ENCODE measurements at places on chromosomes 4 and X.

DNA sequence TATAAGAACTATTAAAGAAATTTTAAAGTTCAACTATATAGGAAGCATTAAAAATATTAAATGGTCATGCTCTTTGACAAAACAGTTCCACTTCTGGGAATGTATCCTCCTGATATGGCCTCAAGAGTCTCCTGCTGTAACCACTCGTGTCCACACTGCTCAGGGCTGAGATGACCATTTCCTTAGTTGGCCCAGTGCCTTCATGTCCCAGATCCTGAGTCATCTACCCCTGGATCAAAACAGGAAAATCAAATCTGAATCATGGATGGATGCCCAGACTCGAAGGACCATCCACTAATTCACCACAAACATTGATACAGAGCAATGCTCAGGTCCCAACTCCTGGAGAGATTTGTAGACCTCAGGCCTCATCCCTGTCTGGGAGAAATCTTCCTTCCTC lies 44.7 kb downstream of the GPRASP3 start:
- no peaks in the 10 kb centered on the region for H3K27me3 ChIP-seq
- no peaks in the 10 kb centered on the region for H3K36me3 ChIP-seq
- no peak for DNase-seq

- no peaks in the 10 kb centered on the region for H3K27me3 ChIP-seq
- no peak overlapping the region for H3K4me3 ChIP-seq
- no peaks in the 10 kb centered on the region for H3K36me3 ChIP-seq
- peaks cover 3% of the 10 kb centered on the region for H3K4me1 ChIP-seq
- no peak overlapping the region for H3K27ac ChIP-seq
These were observed 80.5 kb downstream of the HNRNPD start for GRCh38 chr4:82293304-82293703.

DNA sequence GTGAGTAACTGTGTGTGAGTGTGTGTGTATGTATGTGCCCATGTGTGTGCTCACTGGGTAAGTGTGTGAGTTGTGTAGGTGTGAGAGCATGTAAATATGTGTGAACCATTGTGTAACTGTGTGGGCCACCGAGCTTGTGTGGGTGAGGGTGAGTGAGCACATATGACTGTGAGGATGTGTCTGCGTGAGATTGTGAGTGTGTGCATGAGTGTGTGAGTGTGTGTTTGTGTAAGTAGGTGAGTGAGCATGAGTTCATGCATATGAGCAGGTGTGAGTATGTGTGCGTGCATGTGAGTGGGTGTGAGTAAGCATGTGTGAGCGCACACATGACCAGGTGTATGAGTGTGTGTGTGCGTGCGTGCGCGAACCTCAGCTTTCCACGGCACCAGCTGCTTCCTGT lies 1.4 kb upstream of the ATP2B3 start:
- no peak for DNase-seq
- peaks cover 34% of the 10 kb centered on the region for H3K27me3 ChIP-seq
- H3K36me3 ChIP-seq: no peaks in the 10 kb centered on the region
- H3K27ac ChIP-seq: no peak overlapping the region
- H3K4me1 ChIP-seq: no peaks in the 10 kb centered on the region

- no peak overlapping the region for H3K27ac ChIP-seq
- H3K4me1 ChIP-seq: no peaks in the 10 kb centered on the region
- DNase-seq: no peak
- H3K36me3 ChIP-seq: no peaks in the 10 kb centered on the region
- H3K4me3 ChIP-seq: no peak overlapping the region
These were observed 27.5 kb downstream of the POU3F4 start for GRCh38 chrX:83535417-83536196.

- H3K36me3 ChIP-seq: no peaks in the 10 kb centered on the region
- DNase-seq: no peak
- H3K27me3 ChIP-seq: no peaks in the 10 kb centered on the region
- H3K4me1 ChIP-seq: no peaks in the 10 kb centered on the region
These were observed 102.3 kb upstream of the GRIA3 start for GRCh38 chrX:123081776-123082175.

DNA sequence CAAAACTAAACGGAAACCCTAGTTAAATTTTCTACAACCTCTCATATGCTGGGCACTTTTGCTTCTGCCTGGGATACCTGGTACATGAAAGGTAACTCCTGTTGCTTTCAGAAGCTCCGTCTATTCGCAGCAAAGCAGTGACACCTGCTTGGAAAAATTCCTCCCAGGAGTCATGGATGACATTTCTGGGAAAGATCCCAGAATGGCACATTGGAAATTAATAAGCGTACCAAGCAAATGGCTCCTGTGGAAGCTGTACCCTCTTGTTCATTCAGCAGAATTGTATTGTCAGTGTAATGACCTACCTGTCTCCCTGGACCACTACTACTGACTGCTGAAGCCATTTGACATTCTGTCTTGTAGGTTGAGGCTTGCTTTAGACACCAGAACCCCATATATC lies 349.7 kb upstream of the NOCT start:
- H3K4me3 ChIP-seq: no peak overlapping the region
- no peak for DNase-seq
- H3K4me1 ChIP-seq: no peaks in the 10 kb centered on the region
- H3K27me3 ChIP-seq: no peaks in the 10 kb centered on the region
- H3K36me3 ChIP-seq: no peaks in the 10 kb centered on the region

DNA sequence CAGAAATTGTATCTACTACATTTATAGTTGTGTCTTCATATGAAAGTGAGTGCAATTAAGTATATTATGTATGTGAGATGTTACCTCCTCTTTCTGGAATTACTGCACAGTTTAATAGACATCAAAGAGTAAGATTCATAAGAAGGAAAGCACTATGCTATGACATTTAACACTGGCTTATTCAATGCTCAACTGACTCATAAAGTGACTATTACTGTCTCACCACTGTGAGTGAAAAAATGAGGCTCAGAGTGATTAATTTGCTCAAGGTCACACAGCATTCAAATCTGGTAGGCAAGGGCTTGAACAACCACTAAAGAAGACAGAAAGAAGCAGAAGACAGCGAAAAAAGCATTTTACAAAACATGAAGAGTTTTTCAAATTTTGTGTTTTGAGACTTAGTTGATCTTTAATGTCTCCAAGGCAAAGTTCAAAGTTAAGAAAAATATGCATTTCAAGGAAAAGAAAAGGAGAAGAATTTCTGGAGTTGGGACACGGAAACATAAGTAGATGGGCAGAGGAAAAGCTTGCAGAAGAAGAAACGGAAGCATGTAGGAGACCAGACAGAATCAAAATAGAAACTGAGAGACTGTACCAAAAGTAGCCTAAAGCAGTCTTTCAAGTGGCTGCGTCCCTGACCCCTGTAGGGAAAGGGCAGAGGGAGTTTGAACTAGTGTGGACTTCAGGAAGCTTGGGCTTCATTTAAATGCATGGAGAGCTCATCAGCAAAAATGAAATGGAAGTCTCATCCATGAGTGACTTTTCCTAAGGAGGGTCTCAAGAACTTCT lies 66.3 kb downstream of the KCNIP4 start:
- no peaks in the 10 kb centered on the region for H3K36me3 ChIP-seq
- H3K4me1 ChIP-seq: no peaks in the 10 kb centered on the region
- no peaks in the 10 kb centered on the region for H3K27me3 ChIP-seq
- no peak for DNase-seq

- H3K4me1 ChIP-seq: no peaks in the 10 kb centered on the region
- no peak overlapping the region for H3K27ac ChIP-seq
- H3K4me3 ChIP-seq: no peak overlapping the region
- H3K27me3 ChIP-seq: no peaks in the 10 kb centered on the region
- no peaks in the 10 kb centered on the region for H3K36me3 ChIP-seq
These were observed 18.3 kb downstream of the ZNF518B start for GRCh38 chr4:10438924-10439323.

GRCh38 chr4:120508036-120508435 lies 414.5 kb downstream of the PRDM5 start:
- no peaks in the 10 kb centered on the region for H3K27me3 ChIP-seq
- peak; percentile 55 for DNase-seq
- no peak overlapping the region for H3K4me3 ChIP-seq
- no peak overlapping the region for H3K27ac ChIP-seq
- H3K4me1 ChIP-seq: no peaks in the 10 kb centered on the region

GRCh38 chrX:49042581-49043219 lies 457 bp downstream of the TFE3 start:
- no peaks in the 10 kb centered on the region for H3K27me3 ChIP-seq
- H3K36me3 ChIP-seq: peaks cover 18% of the 10 kb centered on the region
- DNase-seq: no peak
- peak overlapping the region; percentile 57 for H3K4me3 ChIP-seq
- peak overlapping the region; percentile 93 for H3K27ac ChIP-seq

DNA sequence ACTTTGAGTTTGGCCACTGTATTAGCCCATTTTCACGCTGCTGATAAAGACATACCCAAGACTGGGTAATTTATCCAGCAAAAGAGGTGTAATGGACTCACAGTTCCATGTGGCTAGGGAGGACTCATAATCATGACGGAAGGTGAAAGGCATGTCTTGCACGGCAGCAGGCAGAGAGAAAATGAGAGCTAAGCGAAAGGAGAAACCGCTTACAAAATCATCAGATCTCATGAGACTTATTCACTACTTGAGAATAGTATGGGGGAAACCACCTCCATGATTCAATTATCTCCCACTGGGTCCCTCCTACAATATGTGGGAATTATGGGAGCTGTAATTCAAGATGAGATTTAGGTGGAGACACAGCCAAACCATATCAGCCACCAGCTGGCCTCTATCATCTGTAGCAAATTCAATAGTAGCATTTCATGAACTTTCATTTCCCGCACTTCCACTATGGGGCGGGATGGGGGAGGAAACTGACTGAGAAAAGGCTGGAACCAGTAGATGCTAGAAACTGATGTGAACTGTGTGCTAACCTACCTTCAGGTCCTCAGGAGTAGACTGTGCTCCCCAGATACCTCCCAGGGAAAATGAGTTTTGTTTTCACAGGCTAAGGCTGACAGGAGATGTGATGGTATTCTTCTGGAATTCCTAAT lies 35.3 kb upstream of the LGI2 start:
- no peaks in the 10 kb centered on the region for H3K36me3 ChIP-seq
- no peaks in the 10 kb centered on the region for H3K4me1 ChIP-seq
- no peak overlapping the region for H3K27ac ChIP-seq
- no peak for DNase-seq

GRCh38 chr4:21765810-21766407 lies 182.7 kb downstream of the KCNIP4 start:
- no peaks in the 10 kb centered on the region for H3K4me1 ChIP-seq
- H3K4me3 ChIP-seq: no peak overlapping the region
- no peak for DNase-seq
- no peak overlapping the region for H3K27ac ChIP-seq

GRCh38 chrX:153657161-153657560 lies 10.2 kb downstream of the DUSP9 start:
- H3K27ac ChIP-seq: no peak overlapping the region
- no peak for DNase-seq
- no peak overlapping the region for H3K4me3 ChIP-seq
- no peaks in the 10 kb centered on the region for H3K36me3 ChIP-seq
- no peaks in the 10 kb centered on the region for H3K4me1 ChIP-seq
- peaks cover 18% of the 10 kb centered on the region for H3K27me3 ChIP-seq

DNA sequence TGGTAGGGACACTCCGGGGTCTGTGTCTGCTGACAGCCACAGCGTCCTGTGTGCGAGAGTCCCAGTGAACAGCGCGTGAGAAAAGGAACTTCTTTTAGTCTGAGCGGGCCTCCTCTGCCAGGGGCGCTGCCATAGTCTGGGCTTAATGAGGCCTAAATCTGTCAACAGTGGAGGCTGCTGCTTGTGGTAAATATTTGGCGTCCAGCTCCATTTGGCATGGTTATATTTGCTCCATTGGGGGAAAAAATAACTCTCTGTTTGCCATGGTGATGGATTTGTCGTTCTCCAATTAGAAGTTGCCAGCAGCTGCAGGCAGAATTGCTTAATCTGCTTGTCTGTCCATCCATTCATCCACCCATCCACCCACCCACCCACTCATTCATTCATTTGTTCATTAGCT lies 71.4 kb upstream of the PSAPL1 start:
- no peaks in the 10 kb centered on the region for H3K36me3 ChIP-seq
- H3K27ac ChIP-seq: no peak overlapping the region
- H3K27me3 ChIP-seq: peaks cover 33% of the 10 kb centered on the region
- no peak overlapping the region for H3K4me3 ChIP-seq
- H3K4me1 ChIP-seq: no peaks in the 10 kb centered on the region

GRCh38 chrX:103811858-103812257 lies 20.2 kb downstream of the RAB9B start:
- H3K27ac ChIP-seq: no peak overlapping the region
- no peak for DNase-seq
- H3K4me3 ChIP-seq: no peak overlapping the region
- H3K27me3 ChIP-seq: no peaks in the 10 kb centered on the region
- no peaks in the 10 kb centered on the region for H3K4me1 ChIP-seq
- H3K36me3 ChIP-seq: no peaks in the 10 kb centered on the region

DNA sequence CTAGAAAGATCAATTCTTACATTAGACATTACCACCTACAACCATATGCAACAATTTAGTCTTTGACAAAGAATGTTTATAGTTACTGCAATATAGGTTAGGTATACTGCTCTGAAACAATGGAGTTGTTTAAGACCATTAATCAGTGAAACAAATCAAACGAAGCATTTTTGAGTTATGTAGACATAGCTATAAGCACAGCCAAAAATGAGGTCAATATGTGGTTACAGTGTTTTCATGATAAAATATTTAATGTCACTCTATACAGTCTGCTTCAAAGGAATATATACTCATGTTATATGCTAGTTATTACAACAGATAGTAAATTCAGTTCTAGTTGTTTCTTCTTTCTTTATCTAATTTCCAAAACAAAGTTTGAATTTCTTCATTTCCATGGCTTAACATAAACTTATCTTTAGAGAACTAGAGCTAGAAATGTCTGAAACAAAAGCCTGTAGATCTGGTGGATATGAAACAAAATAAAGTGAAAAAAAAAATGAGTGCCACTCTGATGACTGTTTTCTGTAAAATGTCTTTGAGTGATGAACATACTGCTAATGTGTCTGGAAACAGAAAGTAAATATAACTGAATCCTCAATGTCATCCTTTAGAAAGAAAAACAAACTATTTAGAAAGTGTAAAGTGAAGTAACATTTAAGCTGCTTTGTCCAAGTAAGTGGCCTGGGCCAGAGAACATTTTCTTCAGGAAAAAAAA lies 809.0 kb downstream of the FAT4 start:
- H3K27me3 ChIP-seq: no peaks in the 10 kb centered on the region
- no peaks in the 10 kb centered on the region for H3K36me3 ChIP-seq
- DNase-seq: peak; percentile 11
- H3K4me1 ChIP-seq: no peaks in the 10 kb centered on the region

DNA sequence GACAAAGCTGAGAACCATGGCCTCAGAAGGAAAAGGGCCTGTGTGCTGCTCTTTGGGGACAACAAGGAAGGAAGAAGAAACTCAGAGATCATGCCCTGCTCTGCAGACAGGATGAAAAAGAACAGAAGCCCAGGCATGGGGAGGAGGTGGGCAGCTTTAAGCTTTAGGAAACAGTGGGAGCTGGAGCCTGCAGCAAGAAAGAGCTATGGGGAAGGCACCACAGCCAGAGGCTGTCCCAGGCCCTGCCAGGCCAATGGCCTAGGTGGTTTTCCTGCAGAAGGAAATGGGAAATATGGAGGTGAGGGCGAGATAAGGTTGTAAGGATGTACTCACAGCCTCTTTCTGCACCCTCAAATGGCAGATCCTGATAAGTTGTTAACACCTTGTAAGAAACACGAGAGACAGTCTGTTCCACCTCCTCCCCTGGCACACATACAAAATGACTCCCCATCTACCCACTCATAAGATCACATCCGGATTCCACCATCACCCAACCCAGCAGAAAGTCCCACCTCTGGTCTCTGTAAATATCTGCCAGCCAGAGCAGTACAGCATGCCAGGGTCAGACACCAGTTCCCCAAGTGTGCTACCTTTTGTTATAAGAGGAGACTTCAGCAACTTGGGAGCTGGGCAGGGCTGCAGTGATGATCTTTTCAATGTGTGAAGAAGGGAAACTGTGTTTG lies 105.2 kb downstream of the RTL5 start:
- H3K27ac ChIP-seq: no peak overlapping the region
- H3K27me3 ChIP-seq: no peaks in the 10 kb centered on the region
- DNase-seq: no peak
- no peak overlapping the region for H3K4me3 ChIP-seq
- no peaks in the 10 kb centered on the region for H3K36me3 ChIP-seq

All from left lung (tissue), 14 donors.